ENCODE measurements at places on chromosomes 12 and 14.

DNA sequence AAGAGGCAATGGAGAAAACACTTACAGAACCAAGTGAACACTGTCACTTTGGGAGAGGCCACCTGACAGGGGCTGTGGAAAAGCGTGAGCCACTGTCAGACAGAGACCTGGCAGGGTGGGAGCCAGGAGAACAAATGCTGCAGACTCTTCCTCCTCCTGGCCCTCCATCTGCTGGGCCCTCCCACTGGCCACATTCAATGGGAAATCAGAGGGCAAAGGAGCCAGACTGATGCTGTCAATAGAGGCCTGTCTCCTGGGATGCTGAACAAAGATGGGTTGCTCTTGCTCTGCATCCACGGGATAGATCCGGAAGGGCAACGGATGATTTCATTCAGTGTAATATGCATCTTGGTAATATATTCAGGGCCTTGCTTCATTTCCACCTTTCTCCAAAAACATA, 44.9 kb upstream of the BCAT1 start:
- DNase-seq, result no peak

GRCh38 chr14:92513966-92514843, 624 bp downstream of the RIN3 start:
- no peak for DNase-seq

- DNase-seq, result no peak
These were observed 19.4 kb upstream of the EVL start for GRCh38 chr14:100045642-100046344.

GRCh38 chr14:58243790-58244555, 670 bp upstream of the PSMA3 start:
- no peak for DNase-seq

GRCh38 chr12:63917477-63917862, 73.0 kb downstream of the SRGAP1 start:
- DNase-seq, result no peak

DNA sequence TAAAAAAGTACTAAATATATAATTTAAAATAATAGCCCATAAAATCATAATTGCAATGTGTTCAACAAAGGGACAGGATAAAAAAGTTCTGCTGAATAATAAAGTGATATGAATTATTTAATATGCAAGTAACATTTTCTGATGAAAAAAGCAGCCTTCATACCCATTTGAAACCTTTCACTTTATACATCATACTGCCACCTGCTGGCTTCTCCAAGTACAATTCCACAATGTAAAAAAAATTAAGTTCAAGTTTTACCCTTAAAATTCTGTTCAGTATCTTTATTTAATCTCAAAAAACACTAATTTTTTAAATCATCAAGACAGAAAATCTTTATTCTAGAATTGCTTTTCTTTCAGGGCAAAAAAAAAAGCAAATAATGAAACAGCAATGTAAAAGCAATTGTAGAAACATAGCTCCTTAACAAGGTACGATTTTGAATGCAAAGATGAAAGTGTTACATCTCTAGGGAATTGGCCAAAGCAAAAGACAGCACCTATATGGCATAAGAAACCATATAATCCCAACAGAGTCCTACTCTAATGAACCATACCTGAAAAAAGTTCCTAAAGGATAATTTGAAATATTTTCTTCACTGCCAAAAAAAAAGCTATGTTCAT, 15.0 kb downstream of the MDM1 start:
- DNase-seq, result no peak

- DNase-seq, result no peak
These were observed 329.4 kb upstream of the TBX3 start for GRCh38 chr12:115013236-115013981.

DNA sequence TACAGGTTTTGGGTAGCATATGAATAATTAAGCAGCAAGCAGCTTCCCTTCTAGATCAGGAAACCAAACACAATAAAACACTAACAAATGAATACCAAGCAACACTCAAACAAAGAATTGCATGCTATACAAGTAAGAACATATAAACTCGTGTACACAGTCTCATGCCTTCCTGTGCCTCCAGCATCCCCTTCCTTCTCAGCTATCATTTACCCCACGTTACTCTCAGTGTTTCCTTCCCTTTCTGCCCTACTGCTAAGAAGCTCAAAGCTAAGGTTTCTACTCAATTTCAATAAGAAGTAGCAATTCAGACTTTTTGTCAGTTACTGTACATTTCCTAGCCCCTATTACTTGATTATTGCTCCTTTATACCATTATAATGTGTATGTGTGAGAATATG, 81.0 kb downstream of the DUSP16 start:
- DNase-seq, result no peak

- DNase-seq, result no peak
These were observed 14.5 kb upstream of the SLC38A2 start for GRCh38 chr12:46386877-46387629.

GRCh38 chr12:127712561-127712960, 554.4 kb upstream of the TMEM132C start:
- DNase-seq, result no peak

GRCh38 chr12:131090274-131091210, 136.8 kb downstream of the ADGRD1 start:
- no peak for DNase-seq

DNA sequence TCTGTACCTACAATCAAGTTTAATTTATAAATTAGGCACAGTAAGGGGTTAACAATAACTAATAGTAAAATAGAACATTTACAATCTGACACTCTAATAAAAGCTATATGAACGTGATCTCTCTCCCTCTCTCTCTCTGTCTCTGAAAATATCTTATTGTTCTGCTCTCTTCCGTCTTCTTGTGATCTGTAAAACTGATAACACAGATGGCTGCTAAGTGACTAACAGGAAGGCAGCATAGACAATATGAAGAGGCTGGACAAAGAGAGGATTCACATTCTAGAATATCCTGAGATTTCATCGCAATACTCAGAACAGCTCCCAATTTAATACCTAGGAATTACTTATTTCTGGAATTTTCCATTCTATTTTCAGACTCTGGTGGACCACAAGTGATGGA, 827.2 kb downstream of the FLRT2 start:
- DNase-seq, result no peak

DNA sequence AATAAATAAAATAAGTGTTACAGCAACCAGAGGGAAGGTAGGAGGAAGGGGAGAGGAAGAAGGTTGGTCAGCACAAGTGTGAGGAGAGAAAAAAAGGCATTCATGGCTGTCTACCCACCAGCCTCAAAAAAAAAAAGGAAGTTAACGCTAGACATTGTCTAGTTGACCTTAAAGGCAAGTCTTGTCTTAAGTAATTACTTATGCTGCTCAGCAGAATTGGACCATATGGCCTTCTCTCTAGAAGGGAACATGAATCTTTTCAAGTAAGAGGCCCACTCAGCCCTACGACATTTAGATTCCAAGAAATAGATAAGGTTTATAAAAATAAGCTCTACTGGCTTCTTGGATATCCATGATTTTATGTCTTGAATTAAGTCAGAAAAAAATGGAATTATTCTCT, 172.7 kb downstream of the ETNK1 start:
- DNase-seq, result no peak

DNA sequence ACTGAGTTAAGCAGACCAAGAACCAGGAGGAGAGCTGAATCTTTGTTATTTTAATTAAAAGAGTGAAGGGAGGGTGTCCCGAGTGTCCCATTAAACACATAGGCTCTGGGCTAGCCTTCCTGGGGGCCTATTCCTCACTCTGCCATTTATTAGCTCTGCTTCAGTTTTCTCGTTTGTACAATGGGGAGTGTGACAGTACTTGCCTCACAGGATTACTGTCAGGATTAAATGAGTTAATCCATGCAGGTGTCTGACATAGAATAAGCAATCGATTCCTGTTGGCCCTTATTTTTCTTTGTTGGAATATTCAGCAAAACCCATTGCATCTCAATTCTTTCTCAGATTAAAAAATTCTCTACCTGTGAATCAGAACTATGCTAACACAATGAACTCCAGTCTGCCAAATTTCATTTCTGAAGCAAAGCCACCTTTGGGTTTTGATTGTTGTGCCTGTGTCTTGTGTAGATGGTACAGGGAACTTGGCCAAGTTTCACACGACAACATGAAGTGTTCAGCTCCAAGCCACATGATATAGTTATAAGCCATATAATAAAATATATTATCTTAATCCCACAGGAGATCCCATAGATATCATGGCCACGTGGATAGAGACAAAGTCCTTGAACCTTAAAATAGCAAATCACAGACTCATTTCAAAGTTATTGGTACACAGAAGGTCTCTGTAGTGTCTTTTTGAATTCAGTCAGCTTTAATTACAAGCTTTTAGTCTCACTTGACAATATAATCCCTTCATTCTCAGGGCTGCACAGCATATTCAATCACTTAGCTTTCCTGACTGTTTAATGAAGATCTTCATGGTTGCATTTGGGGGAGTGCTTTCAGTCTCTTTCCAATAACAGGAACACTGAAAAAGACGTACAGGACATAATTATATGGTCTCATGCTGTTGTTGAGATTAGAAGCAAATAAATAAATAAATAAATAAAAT, 34.4 kb upstream of the CRY1 start:
- DNase-seq, result no peak

GRCh38 chr12:95784286-95784685, 6.3 kb downstream of the NTN4 start:
- no peak for DNase-seq

GRCh38 chr14:32826404-32827082, 112.1 kb upstream of the NPAS3 start:
- DNase-seq, result no peak

- DNase-seq, result no peak
These were observed 165.5 kb downstream of the SLC41A2 start for GRCh38 chr12:104792570-104792969.

GRCh38 chr12:42859612-42860011, 270.1 kb upstream of the PRICKLE1 start:
- no peak for DNase-seq

- DNase-seq, result no peak
These were observed 176.0 kb downstream of the ESRRB start for GRCh38 chr14:76551906-76552305.

DNA sequence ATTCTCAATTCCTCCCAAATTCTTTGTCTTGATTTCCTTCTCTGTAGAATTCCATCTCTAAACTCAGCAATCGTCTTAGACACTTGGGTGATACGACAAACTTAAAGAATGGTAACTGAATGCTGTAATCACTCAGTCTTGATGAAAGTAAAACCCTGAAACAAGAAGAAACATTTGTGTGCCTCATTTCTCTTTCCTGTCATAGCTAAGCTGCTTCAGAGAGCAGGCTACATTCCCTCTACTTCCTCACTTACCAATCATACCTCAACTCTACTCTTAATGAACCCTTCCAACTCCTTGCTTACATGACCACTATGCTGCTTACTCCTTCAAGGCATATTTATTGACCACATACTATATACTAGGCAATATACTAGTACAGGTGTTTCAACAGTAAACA, 8.3 kb downstream of the MAP4K5 start:
- no peak for DNase-seq

GRCh38 chr14:53327716-53328115, 174.6 kb upstream of the DDHD1 start:
- DNase-seq, result no peak

DNA sequence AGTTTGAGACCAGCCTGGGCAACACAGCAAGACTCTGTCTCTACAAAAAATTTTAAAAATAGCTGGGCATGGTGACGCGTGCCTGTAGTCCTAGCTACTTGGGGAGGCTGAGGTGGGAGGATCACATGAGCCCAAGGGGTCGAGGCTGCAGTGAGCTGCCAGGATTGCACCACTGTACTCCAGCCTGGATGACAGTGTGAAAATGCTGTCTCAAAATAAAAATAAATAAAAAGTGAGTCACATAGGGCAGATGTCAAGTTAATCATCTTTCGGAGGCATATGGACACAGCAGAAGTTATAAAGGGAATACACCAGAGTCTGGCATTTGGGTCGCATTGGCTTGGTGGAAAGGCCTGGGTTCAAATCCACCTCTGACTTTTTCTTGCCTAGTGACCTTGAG, 92.7 kb downstream of the PHETA1 start:
- no peak for DNase-seq

DNA sequence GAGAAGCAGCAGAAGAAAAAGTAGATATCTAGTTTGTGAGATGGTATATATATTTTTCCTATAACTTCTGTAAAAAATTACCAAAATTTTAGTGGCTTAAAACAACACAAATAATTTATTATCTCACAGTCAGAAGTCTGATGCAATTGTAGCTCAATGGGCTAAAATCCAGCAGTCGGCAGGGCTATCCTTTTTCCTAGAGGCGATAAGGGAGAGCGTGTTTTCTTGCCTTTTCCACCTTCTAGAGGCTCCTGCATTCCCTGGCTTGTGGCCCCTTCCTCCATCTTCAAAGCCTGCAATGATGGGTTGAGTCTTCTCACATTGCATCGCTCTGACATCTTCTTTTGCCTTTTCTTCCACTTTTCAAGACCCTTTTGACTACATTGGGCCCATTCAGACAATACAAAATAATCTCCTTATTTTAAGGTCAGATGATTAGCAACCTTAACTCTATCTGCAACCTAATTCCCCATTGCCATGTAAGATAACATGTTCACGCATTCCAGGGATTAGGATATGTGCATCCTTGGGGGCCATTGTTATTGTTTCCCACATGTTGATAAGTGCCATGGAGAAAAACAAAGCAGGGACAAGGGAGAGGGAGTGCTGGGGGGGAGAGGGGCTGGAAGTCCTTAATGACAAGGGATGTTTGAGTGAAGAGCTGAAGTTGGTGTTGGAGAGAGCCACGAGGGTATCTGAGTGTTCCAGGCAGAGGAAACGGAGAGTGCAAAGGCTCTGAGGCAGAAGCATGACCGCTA, 13.8 kb upstream of the DDX47 start:
- no peak for DNase-seq

DNA sequence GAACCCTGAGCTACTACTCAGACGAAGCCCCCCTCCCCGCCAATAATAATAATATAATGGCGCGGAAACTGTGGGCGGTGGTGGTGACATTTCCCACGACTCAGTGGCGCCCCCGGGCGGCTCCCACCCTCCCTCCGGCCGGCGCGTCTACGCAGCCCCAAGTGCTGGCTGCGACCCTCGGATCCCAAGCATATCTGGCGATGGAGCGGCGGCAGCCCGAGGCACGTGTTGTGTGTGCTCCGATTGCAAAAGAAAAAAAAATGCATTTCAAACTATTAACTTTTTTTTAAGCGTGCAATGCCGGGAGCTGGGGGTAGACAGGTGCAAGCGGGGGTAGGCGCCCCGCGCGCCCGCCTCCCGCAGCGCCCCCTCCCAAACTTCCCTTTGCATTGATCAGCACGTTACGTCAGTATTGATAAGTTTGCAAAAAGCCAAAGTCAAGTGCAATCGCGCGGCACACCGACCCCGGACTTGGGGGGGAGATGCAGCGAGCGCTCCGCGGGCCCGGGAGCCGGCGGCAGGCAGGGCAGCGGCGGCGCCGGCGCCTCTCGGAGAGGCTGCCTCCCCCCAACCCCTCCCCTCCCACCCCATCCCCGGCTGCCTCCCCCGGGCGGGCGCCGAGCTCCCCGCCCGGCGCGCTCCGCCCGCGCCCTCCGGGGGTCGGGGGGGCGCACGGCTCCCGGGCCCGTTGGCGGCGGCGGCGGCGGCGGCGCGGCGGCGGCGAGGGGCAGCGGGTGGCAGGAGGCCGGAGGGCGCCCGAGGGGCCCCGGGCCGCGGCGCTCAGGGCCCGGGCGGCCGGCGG, 113.1 kb upstream of the MYL2 start:
- DNase-seq, result no peak

Measured in stimulated activated CD8-positive, alpha-beta memory T cell treated with anti-CD3 and anti-CD28 coated beads, Interleukin-4, amount 100 ng/mL, for 1 hour (primary cell).